ENCODE measurements at places on chromosomes 5 and 9.

DNA sequence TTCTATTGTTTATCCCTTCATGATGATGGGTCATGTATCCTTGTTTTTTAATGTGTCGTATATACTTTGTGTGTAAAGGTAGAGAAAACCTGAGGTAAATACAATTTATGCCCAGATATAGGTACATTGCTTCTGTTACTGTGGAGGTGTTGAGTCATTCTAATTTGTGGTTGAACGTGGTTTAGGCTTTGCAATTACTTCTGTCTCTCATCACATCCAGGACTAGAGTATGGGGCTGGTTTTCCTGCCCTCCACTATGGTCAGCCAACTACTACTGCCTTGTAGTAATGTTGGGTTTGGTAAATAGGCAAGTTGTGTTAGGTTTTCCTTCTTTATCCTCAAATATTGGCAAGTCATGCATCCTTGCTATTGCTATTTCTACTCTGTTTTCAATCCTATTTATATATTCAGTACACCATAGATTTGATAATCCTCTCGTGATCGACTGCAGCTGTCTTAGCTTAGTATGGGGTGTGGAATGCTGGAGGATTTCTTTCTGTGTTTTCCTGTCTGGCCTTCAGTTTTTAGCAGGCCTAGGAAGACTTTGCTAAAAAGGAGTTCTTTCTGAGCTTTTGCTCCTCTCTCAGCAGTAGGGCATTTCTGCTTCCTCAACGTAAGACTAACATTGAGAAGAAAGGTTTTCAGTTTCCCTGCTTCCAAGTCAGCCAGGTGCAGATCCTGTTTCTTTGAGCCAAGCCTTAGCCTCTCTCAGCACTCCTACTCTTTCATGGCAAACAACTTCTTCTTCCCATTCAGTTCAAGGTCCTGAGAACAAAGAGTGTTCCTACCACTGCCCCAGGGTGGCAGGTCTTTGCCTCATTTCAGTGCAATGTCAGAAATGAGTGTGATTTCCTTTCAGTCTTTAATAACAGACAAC lies 844.4 kb upstream of the CDH18 start:
- DNase-seq = no peak

DNA sequence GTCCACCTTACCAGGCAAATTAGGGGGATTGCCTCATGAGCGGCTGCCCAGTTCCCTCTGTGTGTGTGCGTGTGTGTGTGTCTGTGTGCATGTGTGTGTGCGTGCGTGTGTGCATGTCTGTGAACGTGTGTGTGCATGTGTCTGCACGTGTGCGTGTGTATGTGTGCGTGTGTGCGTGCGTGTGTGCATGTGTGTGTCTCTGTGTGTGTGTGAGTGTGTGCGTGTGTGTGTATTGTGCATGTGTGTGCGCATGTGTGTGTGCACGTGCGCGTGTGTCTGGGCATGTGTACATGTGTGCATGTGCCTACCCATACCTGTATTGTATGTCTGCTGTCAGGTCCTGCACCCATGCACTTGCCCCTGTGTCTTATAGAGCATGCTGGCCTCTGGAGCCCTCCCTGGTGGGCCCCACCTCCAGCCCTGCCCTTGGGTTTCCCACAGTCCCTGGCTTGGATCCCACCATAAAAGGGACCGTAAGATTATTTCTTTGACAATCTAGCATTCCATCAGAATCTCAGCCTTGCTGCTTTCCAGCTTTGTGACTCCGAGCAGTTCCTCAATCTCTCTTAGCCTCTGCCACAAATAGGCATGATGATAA lies 9.3 kb downstream of the PSD2 start:
- DNase-seq = no peak

- no peak for DNase-seq
Observed at GRCh38 chr5:150213530-150213929, 23.7 kb downstream of the SLC6A7 start.

DNA sequence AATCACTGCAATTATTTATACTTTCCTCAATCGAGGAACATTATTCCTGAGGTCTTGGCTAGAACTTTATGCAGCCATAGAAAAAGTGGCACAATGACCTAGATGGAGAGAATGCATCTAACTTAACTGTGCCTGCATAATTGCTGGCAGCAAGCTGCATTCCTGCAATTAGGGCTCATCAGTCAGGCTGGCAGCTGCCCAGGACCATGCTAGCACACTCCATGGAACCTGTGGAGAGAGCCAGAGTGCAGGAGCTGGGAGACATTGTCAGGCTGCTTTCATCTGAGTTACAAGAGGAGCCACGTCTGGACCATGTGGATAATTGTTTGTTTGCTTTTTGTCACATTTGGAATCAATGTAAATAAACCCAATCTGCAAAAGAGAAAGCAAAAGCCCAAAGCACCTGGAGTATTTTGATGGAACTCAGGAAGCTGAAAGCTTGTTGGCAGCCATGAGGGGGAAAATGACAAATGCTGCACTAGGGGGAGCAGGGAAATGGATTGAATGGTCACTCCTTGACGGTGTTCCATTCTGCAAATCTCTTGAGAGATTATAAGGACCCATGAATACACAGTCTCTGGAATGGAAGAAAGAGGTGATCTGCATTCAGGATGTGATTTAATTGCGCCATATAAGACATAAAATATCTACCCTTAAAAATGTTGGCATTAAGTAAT lies 839.9 kb downstream of the MAT2B start:
- no peak for DNase-seq

DNA sequence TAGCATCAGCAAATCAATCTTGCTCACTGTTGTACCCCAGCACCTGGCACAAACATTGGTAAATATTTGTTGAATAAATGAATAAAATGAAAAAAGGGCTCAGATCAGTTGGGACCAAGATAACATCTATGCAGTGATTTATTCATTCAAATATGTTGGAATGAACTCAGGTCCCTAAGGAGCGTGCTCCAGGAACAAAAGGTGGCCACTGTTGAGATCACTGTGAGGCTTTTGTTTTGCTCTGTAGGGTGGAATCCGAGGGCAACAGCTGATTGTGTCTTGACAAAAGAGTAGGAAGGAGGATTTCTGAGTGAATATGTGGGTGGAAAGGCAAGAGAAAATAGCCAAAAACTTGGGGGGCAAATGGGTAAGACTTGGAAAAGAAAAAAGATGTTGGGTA lies 89.7 kb downstream of the PPP2R2B start:
- DNase-seq = no peak

DNA sequence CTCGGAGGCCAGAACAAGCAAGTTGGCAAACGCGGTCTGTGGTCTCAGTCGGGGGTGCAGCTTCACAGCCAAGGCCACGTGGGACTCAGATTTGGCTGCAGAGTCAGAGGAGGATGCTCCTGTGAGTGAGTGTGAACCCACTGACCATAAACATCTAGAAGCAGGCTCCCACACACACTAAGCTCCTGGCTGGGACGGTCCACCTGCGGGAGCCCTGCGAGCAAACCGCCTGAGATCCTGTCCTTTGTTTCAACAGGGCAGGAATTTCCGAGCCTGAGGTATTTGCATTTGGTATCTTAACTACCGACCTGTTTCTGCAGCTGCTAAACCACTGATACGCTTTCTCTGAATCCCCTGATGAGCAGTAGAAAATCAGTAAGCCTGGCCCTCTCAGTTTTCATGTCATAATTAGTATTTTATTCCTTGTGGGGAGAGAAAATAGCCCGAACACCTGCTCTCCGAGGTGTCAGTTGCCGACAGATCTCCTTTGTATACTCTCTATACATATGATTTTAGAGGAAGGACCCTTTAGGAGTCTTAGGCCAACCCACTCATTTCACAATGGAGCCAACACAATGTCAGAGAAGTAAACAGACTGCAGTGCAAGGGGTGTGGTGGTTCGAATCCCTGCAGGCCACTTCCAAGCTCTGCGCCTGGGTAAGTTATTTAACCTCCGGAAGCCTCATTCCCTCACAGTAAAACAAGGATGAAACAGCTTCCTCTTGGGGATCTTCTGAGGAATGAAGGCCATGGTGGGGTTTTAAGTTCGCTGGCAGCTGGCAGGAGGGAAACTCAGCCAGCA lies 40.9 kb upstream of the PWWP2A start:
- no peak for DNase-seq

DNA sequence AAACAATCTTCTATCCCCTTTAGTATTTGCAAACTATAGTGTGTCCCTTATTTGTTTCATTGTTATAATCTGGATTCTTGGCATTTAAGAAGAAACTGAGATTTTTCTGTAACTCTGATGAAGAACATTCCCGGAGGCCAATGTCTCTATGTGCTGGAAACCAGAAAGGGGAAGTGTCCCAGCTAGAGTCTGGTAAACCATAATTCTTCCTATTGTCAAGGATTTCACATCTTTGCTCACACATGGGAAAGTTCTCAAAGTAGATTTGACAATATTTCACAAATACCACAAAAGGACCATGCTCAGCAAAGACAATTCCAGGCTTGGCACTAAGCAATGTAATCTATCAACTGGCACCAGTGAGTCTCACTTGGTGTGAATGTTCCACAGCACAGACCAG lies 146.8 kb downstream of the MUSK start:
- DNase-seq = no peak

DNA sequence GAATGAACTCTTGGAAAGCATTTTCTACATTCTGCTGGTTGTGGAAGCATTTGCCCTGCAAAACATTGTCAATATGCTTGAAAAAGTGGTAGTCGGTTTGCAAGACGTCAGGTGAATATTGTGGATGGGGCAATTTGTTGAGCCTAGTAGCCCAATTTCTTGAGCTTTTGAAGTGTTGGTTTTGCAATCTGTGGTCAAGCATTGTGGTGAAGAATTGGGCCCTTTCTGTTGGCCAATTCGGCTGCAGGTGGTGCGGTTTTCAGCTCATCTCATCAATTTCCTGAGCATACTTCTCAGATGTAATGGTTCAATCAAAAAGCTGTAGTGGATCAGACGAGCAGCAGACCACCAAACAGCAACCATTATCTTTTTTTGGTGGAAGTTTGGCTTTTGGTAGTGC lies 426.8 kb upstream of the CDH9 start:
- DNase-seq = no peak

GRCh38 chr5:130171699-130172098 lies 267.4 kb downstream of the CHSY3 start:
- DNase-seq = no peak

DNA sequence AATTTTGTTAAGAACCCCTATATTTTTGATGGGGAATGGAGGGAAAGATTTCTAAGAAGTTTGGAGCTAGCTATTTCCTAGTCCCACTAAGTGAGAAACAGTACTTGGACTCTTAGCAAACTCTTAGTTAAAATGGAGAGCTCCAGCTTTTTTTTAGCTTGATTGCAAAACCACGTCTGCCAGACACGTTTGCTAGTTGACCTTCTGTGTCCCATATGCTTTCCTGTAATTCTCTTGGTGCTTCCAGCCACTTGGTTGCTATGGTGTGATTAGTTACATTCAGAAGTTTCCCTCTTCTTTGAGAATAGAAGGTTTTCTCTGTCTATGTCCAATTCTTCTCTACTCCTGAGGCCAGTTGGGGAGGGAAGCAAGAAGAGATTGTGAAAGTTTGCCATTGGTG lies 417.0 kb upstream of the TLE4 start:
- no peak for DNase-seq

- no peak for DNase-seq
Observed at GRCh38 chr5:84791730-84792129, 407.1 kb upstream of the EDIL3 start.

GRCh38 chr9:21750021-21750735 lies 52.3 kb upstream of the MTAP start:
- DNase-seq = no peak

- DNase-seq = no peak
Observed at GRCh38 chr5:59348189-59348588, 545.3 kb downstream of the PDE4D start.

DNA sequence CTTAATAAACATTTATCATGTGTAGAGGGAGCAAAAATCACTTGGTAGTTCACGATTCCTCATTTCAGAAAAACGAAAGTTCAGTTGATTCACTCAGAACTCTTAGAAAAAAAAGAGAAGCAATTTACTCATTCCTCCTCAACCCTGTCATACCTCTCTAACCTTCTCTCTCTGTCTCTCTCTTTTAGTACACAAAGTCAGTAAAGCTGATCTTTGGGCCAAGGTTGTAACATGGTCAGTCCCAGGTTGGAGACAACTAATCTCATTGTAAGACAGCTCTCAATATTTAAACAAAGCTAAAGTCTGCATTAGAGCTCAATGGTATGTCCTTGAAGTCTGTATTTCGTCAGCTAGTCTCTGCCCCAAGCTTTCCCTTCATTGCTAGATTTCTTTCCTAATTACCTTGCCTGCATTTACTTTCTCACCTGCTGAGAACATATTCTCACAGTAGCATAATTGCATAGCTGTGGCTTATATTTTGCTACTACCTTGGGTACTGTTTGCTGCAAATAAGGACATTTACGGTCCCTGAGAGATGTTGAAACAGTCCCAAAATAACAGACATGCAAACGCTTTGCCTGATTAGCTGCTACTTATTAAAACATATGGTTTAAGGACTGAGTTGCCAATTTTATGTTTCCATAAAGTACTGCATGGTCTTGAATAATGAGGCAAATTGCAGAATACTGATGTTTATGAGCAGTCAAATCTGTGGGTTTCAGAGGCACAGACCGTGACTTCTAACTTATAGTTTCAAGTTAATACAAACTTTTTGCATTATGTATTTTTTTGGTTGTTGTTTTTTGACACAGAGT lies 138.3 kb downstream of the GPBP1 start:
- no peak for DNase-seq

DNA sequence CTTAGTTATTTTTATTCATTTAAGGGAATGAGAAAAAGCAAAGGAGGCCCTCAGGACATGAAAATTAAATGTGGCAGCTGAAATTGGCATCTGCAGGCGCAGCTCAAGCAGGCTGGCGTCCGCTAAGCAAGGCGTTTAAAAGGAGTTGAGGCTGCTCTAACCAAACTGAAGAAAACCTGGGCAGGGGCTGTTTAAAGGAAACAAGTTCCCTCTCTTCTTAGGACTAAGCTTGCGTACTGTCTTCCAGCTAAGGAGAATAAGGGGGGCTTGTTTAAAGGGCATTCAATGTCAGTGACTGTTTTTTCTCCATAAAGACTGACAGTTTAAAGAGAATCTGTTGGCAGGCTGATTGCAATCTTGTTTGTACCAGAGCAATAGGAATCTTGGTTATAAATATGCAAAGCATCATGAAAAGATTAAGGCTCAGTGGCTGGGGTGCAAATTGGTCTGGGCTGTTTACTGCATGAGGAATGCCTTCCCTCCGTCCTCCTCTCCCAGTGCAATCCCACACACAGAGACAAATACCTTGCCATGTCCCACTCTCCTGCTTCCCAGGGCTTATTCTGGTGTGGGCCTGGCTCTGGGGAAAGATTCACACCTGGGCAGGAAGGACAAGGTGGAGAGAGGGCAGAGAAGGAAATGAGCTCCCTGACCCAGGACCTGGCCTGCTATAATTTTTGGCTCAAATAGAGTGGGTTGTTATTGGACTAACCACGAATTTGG lies 85.9 kb upstream of the LIFR start:
- DNase-seq = no peak

DNA sequence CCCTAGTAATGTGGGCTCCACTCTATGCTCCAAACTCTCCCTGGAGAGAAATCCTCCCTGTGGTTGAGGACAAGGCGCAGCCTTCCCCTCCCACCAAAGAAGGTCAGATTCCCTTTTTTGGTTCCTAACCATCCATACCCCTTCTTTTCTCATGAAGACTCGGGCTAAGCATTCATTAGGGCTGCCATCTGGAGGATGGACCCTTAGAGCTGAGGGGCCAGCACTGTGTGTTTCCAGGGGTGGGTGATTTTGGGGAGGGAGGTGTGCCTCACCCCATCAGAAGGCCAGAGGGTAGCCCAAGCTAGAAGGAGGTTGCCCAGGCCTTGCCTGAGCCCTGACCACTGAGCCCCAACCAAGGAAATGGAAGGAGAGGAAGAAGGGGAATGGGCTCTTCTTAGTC lies 36.8 kb downstream of the TGFBI start:
- DNase-seq = no peak
